ENCODE measurements at places on chromosomes 12 and 14.

DNA sequence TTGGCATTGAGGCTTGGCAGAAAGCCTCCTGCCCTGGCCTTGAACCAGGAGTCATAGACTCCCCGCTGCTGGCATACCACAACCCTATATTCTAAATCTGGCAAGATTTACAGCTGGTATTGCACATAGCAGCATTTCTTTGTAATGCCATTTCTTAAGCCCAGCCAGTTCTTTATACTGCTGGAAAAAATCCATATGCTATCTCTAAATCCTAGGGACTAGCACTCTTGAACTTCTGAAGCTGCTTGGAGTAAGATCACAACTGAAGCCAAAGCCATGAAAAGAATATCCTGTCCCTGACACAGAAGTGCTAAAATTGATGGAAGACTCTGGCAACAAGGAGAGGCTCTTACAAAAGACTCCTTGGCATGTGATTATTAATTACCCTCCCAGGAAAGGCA, 89.3 kb downstream of the KCNC2 start:
- DNase-seq = no peak

- DNase-seq = no peak
These were observed 521.1 kb upstream of the MGAT4C start for GRCh38 chr12:86777325-86777724.

- no peak for DNase-seq
These were observed 59.8 kb downstream of the CNTN1 start for GRCh38 chr12:40752011-40752410.

- no peak for DNase-seq
These were observed 21.8 kb downstream of the MGAT4C start for GRCh38 chr12:86234316-86234855.

DNA sequence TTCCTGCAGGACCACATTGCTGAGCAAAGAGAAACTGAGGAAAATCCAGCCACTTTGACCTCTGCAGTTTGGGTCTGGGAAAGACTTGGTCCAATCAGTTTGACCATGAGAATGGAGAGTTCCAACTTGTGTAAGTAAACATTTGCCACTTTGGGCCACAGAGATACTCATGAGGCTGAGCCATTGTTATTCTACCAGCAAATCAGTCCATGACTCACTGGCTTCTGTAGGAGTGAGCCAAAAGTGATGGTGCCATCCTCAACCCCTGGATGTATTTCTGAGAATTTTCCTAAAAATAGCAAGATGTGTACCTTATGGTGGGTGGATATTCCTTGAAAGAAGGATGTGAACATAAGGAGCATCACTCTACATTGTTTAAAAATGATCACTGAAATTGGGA, 192.9 kb upstream of the OR4E1 start:
- no peak for DNase-seq

GRCh38 chr12:91021076-91021475, 16.3 kb upstream of the EPYC start:
- no peak for DNase-seq

DNA sequence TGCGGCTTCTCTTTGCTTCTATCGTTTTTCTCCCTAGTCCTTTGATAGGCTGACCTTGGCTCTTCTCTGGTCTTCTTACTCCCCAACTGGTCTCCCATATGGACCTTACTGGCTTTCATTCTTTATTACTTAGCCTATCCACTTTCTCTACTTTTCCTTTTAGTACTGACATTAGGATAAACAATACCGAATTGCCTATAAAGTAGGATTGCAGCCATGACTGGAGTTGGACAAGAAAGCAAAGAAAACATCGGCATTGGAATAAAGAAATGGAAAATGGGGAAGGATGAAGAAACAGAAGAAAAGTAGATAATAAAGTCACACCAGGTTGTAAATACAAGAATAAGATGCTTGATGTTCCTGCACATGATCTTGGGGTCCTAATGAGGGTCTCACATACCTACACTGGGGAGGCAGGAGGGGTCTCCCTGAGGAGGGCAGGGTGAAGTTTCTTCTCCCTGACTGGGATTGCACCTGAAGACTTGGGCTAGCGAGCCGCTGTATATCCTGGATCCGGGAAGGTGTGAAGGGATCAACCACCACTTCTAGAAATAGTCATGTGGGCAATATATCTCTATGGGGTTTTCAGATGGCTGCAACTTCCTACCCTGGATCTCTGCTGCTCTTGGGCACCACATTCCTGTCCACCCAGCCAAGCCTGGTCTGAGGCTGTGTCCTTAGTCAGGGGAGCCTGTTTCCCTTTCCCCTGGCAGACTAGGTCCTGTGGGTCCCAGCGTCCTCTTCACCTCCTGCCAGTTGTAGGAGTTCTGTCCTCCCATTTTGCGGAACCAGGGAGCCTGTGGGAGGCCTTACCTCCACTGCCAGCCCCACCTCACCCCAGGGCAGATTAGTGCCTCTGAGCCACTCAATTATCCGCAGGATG, 13.1 kb downstream of the NKX2-1 start:
- no peak for DNase-seq

- DNase-seq = no peak
These were observed 236.9 kb upstream of the AMIGO2 start for GRCh38 chr12:47316609-47317049.

DNA sequence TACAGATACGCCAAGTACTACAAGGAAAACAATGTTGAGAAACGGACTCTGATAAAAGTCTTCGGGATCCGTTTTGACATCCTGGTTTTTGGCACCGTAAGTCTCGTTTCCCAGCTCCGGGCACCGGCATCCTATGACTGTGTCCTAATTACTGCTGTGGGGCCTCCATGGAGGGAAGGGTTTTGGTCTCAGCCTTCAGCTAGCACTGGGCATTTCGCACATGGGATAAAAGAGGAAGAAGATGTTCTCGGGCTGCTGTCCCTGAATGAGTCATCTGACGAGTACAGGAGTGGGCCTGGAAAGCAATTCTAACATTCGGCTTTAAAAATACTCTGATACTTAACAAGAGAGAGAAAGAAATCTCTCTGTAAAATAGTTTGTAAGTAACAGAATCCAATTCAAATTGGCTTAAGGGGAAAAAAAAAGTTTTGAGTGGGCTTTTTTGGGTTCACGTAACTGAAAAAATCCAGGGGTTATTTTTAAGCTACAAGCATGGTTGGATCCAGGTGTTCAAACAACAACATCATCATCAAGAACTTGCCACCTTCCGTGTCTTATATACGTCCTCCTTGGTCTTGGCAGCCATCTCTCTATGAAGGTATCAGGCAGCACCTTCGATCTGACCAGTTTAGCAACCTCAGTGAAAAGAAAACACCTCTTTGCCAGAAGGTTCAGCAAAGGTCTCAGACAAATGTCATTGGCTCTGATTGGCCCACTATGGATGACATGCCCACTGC, 34.4 kb upstream of the P2RX4 start:
- no peak for DNase-seq

DNA sequence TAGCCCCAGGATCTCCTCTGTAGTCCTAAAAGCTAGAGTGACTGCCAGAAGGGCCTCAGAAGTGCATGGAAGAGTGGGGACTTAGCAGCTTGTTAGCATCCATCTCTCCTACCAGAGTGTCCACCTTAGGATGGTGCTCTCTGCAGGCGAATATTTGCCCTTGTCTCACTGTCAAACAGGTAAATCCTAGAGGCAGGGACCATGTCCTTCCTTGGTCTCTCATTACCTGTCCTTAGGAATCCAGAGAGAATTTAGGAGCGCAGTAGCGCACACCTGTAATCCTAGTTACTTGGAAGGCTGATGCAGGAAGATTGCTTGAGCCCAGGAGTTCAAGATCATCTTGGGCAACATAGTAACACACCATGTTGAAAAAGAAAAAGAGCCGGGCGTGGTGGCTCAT, 21.4 kb downstream of the AGAP2 start:
- no peak for DNase-seq

DNA sequence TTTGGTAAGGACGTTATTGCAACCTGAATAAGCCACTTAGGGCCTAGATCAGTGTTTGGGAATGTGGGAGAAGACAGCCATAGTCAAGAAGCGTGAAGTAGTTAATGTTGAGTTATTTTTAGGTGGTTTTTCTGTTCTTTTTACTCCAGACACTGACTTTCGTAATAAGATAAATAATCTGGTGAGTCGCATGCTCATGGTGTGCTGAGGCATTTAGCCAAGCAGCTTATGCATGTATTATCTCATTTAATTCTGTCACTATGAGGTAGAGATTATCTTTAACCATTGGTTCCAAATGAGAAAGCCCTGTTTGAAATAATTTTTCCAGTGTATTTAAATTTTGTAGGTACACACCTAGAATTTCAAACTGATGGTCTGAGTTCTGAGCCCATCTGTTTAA, 67.3 kb downstream of the RCOR1 start:
- no peak for DNase-seq

DNA sequence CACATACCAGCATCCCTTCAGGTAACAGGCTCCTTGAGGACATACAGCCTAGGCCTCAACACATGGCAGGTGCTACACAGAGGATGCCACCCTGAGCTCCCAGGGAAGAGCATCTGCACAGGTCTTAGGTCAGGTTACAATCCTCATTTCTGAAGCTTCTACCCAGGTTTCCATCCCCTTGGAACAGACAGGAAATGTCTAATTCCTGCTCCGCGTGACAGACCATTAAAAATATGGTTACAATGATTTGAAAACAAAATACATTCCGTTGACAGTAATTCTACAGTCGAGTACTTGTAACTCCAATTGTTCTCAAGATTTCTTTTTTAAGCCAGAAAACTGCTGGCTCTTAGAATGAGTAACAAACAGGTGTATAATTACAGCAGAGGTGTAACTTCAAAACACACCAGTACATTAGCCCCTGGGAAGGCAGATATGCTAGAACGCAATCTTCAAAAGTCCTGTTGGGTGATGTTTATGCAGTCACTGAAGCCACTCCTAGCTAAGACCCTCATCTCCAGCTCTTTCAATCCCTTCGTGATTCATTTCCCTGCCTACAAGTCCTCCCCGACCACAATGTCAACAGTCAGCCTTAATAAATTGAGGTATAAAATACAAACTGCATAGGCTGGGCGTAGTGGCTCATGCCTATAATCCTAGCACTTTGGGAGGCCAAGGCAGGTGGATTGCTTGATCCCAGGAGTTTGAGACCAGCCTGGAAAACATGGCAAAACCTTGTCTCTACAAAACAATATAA, 11.6 kb downstream of the SETD3 start:
- no peak for DNase-seq

GRCh38 chr12:130990034-130990433, 36.3 kb downstream of the ADGRD1 start:
- no peak for DNase-seq

DNA sequence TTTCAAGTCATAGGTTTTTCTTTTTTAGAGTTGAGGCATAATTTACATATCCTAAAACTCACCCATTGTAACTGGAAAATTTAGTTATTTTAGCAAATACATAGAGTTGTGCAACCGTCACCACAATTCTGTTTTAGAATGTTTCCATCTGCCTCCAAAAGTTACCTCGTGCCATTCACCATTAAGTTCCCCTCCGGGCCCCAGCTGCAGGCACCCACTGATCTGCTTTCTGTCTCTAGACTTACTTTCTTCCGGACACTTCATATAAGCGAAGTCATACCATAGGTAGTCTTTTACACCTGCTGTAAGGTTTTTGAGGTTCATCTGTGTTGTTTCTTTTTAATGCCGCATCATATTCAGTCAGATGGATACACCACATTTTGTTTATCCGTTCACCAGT, 28.7 kb downstream of the PPP2R5C start:
- DNase-seq = no peak

DNA sequence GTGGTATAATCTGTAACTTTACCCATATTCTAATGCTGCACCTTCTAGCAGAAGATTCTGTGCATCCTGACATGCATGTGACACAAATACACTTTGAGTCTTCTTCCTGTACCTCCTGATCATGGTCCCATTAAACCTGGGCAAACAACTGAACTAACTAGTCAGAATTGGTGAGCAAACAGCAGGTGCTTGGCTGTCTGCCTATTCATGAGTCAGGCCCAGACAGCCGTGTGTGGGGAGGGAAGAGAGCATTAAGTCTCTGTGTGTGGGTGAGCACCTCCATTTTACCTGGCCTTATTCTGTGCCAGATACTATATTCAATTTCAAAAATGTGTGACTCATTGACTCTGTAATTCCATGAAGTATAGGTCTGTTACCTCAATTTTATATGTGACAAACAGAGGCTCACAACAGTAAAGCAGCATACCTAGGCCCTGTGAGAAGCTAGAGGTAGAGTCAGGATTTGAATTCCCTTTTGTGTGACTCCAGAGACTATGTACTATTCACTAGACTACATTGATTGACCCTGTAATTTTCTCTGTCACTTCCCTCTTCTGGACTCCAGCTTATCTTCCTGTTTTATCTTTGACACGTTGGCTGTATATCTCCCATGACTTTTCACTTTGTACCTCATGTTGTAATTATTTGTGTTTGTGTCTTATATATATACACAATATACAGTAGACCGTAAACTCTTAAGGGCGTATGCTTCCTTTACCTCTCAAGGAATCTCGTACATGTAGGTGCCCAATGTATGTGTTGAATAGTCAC, 32.2 kb downstream of the SUSD6 start:
- DNase-seq = peak; percentile 52

- DNase-seq = no peak
These were observed 117.7 kb downstream of the OTOGL start for GRCh38 chr12:80217011-80217535.

DNA sequence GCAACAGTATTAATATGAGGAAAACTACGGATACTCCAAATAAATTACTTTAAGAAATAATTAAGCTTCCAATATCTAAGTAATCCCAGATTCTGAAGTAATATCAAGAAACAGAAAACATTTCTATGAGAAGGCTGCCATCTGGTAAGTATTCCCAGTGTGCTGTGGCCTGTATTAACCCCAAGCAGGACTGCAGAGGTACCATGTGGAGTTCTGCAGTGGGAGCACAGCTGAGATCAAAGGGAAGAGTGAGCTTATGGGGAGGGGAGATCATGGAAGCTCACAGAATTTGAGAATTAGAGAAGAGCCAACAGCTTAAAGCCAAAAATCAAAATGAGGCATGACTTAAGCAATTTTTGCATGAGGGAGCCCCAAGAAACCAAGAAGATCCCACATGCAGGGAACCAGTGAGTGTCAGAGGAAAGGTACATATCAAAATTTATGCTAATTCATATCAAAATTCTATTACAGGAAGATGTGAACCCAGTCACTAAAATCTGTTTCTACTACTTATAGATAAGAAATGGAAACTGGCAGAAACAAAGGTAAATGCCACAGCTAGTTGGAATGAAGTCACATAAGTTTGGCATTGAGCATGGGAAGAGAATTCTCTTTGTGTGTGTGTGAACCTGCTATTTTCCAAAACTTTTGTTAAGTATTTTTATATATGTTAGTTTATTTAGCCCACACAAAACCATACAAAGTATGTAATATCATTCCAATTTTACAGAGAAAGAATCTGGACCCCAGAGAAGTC, 62.6 kb upstream of the KITLG start:
- no peak for DNase-seq

DNA sequence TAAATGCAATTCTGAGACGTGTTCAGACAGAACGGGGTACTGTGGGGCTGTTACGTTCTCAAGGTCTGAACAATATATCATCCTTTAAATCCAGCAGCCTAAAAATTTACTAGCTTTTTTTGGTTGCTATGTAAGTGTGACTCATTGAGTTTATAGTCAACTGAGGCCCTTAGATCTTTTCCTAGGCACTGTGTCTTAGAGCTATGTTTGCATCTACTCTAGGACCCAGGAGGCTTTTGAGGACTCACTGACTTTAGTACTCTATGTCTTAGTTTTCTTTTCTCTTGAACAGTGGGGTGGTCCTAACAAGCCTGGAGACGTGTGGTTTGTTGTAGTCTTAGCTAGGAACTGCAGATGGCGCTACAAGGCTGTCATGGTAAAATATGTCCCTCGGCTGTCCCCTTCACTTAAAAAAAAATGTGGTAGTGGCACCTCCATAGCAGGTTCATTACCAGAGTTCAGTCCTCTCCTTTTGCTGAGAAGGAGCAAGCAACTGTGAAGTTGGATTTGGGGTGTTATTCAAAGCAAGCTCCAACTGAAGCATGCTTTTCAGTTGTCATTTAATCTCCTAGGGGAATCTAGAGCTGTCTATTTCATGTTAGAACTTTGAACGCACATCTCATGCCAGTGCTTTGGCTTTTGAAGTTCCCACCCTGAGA, 8.7 kb upstream of the SPATS2 start:
- peak; percentile 34 for DNase-seq

Measured in T follicular helper cell (primary cell).